Esophagus muscularis mucosa (tissue), 4 donors: ENCODE measurements at places on chromosomes 3 and 15. TPM values are rescaled to one million over a fixed set of nuclear protein-coding genes. Genes with fewer than 3 reads are reported as not detected.

DNA sequence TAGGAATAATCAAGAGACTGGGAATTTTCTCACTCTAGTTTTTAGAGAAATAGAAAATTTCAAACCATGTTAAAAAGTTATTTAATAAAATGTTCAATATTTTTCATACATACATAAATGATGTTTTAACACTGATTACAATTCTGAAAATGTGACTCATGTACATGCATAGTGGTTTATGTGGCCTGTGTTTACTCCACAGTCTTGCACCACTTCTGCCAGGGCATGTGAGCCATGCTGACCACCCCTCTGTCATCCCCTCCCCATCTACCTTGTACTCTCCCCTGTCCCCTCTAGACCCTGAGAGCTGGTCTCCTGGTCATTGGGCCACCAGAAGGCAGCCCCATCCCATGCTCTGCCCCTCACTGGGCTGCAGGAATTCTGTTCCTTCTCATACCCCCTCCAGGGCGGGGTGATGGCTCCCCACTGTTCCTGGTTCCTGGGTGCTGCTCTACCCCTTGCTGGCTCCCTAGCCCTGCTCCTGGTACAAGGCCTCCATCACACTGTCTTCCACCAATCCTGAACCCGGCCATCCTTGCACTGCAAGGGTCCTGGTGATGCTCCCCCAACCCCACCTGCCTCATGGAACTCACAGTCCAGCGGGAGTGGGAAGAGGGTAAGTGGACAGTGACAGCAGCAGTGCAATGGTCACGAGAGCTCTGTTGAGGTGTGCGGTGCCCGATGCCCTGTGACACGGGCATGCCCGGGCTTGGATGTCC is 24.2 kb upstream of the SLC41A3 start:
- DNase-seq = peak; percentile 86

DNA sequence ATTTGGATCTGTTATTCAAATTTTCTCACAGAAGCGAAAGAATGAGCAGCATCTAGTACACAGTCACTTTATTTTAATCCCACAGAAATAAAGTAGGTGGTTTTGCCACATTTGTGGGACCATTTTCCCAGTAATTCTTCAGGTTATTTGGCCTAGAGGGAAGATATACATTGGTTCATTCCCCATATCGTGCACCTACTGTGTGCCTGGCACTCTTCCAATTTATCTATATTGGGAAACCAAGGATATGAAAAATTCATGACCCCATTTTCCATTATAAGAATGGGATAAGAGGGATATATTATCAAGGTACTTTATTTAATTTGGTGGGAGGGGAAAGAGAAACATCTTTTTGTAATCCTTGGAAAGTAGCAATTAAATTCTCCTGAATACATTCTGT is 35.1 kb downstream of the TRIP4 start:
- no peak for DNase-seq

DNA sequence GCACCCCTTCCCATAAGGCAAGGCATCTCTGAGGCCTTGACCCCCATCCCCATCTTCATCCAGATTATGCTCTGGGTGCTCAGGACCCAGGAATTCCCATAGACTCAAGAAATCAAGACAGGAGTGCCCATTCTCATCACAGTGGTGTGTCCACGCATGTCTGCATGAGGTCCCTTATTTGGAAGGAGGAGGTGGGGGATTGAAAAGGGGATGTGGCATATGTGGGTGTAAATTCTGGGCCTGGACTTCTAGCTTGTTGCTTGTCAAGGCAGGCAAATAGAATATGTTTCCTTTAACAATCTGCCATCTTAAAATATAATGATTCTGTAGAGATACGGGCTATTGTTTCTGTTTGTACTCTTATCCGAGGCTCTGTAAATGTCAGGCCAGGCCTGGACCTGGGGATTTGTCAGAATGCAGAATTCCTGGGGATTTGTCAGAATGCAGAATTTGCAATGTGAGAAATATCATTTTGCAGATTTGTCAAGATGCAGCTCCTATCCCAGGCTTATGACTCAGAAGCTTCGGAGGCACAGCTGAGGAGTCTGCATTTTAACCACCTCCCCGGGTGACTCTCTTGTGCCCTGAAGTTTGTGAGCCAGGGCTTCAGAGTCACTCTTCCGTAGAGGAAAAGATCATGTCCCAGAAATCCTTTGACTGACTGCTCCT is 157.8 kb downstream of the SV2B start:
- no peak for DNase-seq

- no peak for DNase-seq
Measured at GRCh38 chr15:31471731-31472430, 145.2 kb downstream of the KLF13 start.

GRCh38 chr15:43346305-43346704 is 15.9 kb upstream of the LCMT2 start:
- no peak for DNase-seq

- peak; percentile 92 for DNase-seq
Measured at GRCh38 chr15:51401872-51402517, 60.5 kb downstream of the GLDN start.

DNA sequence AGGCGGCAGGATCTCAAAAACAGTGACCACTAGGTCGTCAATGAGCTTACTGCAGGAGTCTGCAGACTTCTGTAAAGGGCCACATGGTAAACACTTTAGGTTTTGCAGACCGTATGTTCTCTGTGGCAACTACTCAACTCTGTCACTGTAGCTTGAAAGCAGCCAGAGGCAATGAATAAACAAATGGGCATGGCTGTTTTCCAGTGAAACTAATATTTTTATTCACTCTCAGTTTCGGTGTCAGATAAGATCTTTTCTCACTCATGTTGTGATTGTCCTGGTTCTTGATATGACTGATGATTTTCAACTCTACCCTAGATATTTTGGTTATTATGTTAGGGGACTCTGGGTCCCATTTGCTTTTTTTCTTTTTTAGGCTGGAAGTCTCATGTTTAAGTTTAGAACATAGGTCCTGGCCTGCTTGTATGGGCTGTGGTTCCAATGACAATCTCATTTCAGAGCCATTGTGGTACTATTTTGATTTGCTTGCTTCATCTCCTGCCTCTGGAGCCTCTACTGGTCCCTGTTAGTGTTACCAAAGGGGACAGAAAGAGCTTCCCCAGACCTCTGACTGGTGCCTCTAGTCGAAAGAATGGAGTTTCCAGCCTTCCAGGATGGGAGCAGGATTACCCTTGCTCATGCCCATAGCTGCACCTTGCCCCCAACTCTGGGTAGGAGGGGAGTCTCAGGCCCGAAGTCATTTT is 222.0 kb downstream of the STT3B start:
- no peak for DNase-seq

GRCh38 chr3:187713504-187713903 is 11.1 kb upstream of the RTP2 start:
- no peak for DNase-seq

DNA sequence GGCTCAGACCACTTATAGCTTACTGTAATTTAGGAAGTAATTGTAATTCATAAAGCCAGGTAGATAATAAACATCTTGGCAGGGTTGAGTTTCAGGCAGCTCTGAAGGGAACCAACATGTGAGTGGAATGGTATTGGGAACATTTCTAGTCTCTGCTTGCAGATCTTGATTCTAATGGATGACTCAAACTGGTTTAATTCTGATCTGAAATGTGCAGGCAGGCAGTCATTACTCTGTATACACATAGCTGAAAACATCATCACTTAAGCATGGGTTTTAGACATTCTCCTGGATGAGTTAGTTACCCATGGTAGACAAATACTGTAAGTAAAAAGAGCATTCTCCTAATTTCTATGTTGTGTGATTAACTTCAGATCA is 317.0 kb upstream of the TPRG1 start:
- DNase-seq = no peak

SCAANT1 gene
- not detected for total RNA-seq

ADGRG7 gene
- total RNA-seq = not detected

CCDC54 gene
- total RNA-seq = not detected

THAP10 gene
- 2.1 TPM for total RNA-seq

XCR1 gene
- 0.17 TPM for total RNA-seq

PTPN9 gene
- total RNA-seq = 28.1 TPM
